ENCODE measurements at places on chromosomes 2 and 18. TPM values are rescaled to one million over a fixed set of nuclear protein-coding genes. Genes with fewer than 3 reads are reported as not detected.

Gene GPAT2
- 3.1 TPM for total RNA-seq

Gene CCDC148
- 15.7 TPM for total RNA-seq

Gene MRPL19
- 48.8 TPM for total RNA-seq

Gene TAF1B
- total RNA-seq = 58.5 TPM

Gene RAX
- total RNA-seq = not detected

Gene NR4A2
- total RNA-seq = 12.2 TPM

Gene SLC25A52
- total RNA-seq = 0.94 TPM

Gene ALPG
- not detected for total RNA-seq

Gene MARCO
- total RNA-seq = not detected

Gene VAMP5
- not detected for total RNA-seq

Measured in parietal lobe (tissue), 2 donors.